ENCODE measurements at places on chromosomes 6 and 20. TPM values are rescaled to one million over a fixed set of nuclear protein-coding genes. Genes with fewer than 3 reads are reported as not detected.

The SRSF12 gene
- total RNA-seq = 21.9 TPM

The ANKRD6 gene
- total RNA-seq = 20.5 TPM

The AHI1 gene
- 27.6 TPM for total RNA-seq

The ADGRB3 gene
- 5.1 TPM for total RNA-seq

The PDE7B gene
- total RNA-seq = 0.61 TPM

The ENPP3 gene
- total RNA-seq = 0.14 TPM

The DDO gene
- total RNA-seq = not detected

- no peak for DNase-seq
Observed at GRCh38 chr6:90198758-90199425, 97.8 kb downstream of the BACH2 start.

- DNase-seq = no peak
Observed at GRCh38 chr6:112980676-112981075, 633.5 kb downstream of the RFPL4B start.

DNA sequence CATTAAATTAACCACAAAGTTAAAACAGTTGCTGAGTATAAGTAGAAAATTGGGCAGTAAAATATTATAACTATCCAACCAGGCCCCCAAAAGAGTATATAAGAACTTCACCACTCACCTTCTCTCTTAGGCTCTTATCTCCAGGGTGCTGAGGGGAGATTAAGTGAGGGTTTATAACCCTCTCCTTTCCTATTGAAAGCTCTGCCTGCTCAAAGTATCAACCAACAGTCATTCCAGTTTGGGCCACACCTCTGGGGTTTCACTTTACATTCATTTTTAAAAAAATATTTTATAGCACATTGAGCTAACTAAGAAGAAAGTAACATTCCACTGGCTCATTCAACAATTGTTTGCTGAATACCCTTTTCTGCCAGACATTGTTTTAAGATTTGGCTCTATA, 22.1 kb downstream of the GSTA4 start:
- DNase-seq = no peak

DNA sequence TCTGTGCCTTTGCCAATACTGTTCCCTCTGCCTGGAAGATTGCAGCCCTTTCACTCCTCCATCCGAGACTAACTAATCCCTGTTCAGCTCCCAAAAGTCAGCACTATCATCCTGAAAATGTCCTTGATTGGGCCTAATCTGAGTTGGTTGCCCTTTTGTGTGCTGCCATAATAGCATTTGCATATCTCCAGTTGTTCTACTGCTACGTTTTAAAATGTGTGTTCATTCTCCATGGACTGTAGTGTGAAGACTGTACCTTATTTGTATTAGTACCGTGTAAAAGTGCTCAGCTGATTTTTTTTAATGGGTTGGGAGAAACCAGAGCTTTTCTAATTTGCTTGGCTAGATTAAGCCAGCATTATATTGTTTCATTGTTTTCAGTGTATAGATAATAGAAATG, 401.3 kb downstream of the LAMA2 start:
- DNase-seq = no peak

- DNase-seq = no peak
Observed at GRCh38 chr20:4973330-4974097, 27.8 kb downstream of the SLC23A2 start.

DNA sequence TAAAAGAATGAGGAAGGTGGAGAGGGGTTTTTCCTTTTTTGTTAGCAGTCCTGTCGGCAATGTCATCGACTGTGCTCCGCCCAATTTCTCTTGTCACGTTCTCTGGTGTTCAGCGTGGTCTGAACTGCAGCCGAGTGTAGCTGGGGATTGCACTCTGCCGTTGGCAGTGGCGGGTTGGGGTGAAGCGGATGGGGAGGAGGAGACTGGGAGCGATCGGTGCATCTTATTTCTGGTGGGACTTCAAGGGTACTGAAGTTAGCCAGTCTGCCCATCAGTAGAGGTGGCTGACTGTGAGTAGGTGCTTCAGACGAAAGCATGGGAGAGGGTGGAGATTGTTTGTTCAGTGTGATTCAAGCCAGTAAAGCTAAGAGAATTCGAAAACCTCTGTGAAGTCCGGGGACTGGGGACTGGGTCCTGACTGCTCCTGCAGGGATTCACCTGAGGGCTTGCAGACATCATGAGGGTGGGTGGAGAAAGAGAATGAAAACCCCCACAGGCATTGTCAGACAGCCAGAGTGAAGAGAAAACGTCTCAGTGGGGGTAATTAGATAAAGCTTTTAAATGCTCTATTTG, 5.1 kb downstream of the RREB1 start:
- no peak for DNase-seq

DNA sequence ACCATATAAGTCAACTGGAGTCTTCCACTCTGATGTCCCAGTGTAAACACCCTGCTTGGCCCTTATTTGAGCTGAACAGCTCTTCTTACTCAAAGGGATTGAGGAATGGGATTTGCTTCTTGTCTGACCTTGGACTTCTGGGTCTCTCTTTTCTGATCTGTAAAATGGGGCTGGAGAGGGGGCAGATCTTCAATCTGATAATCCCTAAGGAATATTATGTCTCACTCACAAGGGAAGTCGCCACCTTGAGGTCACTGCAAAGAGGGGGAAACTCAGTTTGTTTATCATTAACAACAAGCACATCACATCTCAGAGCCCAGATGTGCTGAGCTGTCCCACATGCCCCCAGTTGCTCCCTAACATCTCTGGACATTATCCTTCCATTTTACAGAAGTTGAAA, 15.1 kb downstream of the KCNS1 start:
- no peak for DNase-seq

DNA sequence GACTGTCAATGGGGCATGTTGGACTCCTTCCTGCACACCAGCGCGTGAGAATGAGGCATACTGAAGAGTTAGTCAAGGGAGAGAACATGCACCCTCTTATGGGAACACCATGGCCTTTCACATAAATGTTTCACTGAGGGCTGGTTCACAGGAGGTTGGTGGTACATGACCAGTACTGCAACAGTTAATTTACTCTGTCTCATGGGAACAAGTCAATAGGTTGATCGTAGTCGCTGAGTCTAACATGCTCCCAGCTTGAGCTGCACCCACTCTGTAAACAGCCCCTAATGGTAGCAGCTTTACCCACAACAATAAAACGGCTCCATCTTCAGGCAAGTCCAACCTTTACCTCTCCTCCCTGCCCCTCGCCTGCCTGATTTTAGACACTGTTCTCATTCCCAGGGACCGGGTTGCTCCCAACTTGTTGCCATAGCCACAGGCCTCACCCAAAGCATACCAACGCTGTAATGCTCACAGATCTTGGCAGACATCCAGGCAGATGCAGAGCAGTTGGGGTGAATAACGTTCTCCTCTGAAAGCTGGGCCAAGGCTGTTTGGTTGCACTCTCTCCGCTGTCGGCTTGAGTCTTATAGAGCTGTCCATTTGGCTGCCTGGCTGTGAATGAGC, 111.3 kb downstream of the LY86 start:
- DNase-seq = no peak

DNA sequence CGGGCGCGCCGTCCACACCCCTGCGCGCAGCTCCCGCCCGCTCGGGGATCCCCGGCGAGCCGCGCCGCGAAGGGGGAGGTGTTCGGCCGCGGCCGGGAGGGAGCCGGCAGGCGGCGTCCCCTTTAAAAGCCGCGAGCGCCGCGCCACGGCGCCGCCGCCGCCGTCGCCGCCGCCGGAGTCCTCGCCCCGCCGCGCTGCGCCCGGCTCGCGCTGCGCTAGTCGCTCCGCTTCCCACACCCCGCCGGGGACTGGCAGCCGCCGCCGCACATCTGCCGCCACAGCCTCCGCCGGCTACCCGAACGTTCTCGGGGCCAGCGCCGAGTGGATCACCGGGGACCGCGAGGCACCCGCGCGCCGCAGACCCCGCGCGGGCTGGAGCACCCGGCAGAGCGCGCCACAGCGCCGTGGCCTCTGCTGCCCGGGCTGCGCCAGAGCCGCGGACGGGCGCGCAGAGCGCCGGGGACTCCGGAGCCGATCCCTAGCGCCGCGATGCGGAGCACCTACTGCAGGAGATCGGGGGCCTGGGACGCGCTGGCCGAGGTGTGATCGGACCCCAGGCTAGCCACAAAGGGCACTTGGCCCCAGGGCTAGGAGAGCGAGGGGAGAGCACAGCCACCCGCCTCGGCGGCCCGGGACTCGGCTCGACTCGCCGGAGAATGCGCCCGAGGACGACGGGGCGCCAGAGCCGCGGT, at the start of gene BMP2:
TSS of gene BMP2 (plus strand) at position 151 of the 692 bp plus-strand sequence. CDS start 2,441 bp downstream, outside the sequence.
- peak; percentile 38 for DNase-seq
